ENCODE measurements at places on chromosomes 7 and 10.

DNA sequence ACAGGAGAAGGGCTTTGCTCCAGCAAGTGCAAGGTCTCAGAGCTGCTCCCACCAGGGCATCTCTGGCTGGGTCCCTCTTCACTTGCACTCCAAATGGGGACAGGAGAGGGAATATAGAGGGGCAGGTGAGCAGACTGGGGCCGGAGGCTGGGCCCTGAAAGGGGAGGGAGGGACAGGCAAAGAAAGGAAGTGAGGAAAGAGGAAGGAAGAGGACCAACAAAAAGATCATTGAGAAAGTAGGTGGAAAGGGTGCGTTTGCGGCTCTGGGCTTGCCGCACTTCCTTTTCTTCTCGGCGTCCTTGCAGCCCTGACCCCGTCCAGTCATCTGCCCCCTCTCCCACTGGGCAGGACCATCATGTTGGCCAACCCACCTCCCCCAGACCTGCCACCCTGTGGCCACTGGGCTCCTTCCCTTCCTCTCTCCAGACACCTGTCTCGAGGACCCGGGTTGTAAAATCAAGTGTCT lies 14.0 kb downstream of the ITPRIP start:
- DNase-seq: no peak

- DNase-seq: no peak
Measured at GRCh38 chr10:88598055-88598454, 11.5 kb downstream of the LIPJ start.

DNA sequence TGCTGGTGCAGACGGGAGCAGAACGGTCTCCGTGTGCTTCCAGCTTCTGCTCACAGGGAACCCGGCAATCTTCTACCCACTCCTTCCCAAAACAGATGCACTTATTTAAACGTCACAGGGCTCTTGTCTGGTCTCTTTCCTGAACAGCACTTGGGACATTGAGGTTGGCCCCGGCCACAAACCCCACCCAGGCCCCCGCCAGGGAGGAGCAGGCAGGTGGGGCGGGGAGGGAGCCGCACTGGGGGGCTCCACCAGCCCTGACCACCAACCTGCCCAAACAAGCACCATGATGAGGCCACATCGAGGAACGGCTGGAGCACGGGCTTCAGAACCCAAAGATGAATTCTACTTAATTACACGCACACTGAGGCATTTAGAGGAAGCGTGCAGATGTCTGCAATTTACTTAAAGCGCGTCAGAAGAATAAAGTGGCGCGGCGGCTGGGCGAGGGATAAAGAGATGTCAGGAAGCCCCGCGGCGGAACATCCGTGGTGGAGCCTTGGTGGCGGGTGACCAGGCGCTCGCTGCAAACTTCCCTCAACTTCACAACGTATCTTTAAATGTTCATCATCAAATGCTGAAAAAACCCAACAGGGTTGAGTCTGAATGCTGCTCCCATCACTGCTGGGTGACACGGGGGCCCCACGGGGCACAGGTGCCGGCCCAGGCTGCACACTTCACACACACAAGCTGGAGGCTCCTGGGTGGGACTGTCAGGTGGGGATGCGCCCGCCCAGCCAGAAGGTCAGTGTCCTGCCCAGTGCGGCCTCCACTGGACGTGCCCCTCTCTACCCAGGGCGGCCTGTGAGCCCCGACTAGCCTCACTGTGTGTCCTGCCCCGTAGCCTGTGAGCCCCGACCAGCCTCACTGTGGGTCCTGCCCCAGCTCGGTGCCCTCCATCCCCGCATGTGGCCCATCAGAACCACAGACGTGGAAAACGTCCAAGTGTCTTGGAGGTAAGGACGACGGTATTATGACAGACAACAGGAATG lies 279.2 kb downstream of the MAD1L1 start:
- no peak for DNase-seq

DNA sequence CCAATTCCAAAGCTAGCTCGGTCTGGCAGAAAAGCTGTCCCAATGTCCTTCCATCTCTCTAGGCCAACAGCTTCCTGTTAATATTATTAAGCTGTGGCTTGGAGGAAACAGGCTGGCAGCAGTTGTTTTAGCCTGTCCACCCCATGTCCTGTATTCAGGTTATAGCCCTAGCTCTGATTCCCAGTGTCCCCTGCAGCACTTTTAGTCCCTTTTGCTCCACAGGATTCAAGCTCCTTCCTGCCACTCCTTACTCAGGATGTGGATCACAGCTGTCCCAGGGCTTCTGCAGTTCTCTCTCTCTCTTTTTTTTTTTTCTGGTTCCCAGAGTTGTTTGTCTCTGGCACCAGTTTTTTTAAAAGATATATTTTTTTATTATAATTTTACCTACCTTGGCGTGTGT lies 85.2 kb downstream of the PPP1R17 start:
- no peak for DNase-seq

GRCh38 chr7:18407385-18407784 lies 88.2 kb upstream of the HDAC9 start:
- no peak for DNase-seq

DNA sequence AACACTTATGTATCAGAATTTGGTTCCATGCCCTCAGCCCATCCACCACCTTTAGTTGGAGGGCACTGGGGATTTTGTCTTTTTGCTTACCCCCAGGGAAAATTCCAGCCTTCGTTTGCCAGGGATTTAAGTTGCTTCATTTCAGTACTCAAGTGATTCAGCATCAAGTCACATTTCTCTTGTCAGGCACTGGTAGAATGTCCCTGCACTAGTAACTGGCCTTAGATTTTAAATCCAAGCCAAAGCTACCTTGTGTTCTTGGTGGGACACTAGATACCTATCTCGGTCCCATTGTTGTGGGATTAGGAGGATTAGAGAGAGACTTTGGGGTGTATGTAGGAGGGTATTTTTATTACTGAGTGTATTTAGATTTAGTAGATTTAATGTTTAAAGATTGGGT lies 613.1 kb downstream of the SUGCT start:
- DNase-seq: no peak

- DNase-seq: peak; percentile 91
Measured at GRCh38 chr7:138875794-138876193, 77.8 kb upstream of the ATP6V0A4 start.

GRCh38 chr10:120557311-120557710 lies 100.3 kb downstream of the PLPP4 start:
- no peak for DNase-seq

DNA sequence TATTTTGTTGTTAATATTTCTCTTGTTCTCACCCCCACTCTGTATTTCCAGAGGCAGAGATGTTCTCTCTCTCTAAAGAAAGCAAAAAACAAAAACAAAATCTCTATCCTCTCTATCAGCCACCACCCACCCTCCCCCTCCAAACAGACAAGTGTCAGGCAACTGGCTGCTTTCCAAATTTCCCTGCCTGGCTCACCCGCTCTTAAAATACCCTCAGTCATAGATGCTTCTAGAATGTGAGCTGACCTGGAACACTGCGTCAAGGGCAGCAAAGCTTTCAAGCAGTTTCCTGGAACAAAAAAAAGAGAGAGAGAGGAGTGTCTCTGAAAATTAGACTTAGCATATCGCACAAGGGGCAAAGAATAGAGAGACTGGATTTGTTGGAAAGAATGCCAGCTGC lies 341.0 kb upstream of the ZMIZ1 start:
- no peak for DNase-seq

GRCh38 chr7:30845426-30846135 lies 66.1 kb upstream of the AQP1 start:
- DNase-seq: no peak

DNA sequence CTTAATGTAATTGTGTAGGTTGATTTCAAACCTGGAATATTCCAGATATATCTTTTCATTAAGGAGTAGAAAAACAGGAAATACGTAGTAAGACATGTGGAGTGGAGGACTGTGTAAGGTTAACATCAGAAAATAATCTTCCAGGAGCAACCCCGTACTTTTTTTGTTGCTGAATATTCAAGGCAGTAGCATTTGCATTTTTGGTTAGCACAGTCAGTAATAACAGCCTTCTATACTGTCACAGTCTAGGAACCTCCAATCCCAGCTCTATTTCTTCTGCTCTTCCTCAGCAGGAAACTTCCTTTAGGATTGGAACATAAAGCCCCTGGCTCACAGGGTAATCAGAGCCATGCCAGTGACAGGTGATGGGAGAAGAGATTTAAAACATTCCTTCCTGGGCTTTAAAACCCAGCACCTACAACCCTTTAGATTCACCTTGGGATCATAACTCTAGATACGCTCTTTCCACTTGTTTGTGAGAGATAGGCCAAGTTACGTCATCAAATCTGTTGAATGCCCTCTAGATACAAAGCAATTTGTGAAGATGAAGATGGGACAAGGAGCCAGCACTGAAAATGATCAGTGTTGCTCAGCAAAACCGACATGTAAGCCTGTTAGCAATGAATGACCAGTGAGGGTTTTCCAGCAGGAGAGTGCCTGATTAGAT lies 248.5 kb upstream of the NPY start:
- no peak for DNase-seq

All from brain microvascular endothelial cell (primary cell).